Activated naive CD4-positive, alpha-beta T cell (primary cell): ENCODE measurements at places on chromosomes 2 and 18.

GRCh38 chr2:177020524-177021119 is 192.0 kb upstream of the HNRNPA3 start:
- DNase-seq = no peak

GRCh38 chr2:888906-889566 is 61.6 kb upstream of the SNTG2 start:
- no peak for DNase-seq

GRCh38 chr2:185433824-185434223 is 304.8 kb upstream of the FSIP2 start:
- no peak for DNase-seq

DNA sequence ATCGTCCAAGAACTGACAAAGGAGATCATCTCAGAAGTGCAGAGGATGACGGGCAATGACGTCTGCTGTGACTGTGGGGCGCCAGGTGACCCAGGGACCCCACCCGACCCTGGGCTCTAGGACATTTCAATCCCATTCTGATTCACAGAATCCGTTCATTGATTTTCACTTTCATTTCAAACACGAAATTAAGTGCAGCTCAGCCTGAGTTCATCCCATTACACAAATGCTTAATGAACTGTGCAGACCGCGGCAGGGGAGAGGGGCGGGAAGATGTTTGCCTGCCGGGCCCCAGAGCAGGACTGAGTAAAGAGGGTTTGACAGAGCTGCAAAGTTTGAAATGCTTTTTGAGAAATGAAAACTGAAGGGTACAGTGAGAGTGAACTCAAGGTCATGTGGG is 67.1 kb downstream of the ITGB1BP1 start:
- no peak for DNase-seq

DNA sequence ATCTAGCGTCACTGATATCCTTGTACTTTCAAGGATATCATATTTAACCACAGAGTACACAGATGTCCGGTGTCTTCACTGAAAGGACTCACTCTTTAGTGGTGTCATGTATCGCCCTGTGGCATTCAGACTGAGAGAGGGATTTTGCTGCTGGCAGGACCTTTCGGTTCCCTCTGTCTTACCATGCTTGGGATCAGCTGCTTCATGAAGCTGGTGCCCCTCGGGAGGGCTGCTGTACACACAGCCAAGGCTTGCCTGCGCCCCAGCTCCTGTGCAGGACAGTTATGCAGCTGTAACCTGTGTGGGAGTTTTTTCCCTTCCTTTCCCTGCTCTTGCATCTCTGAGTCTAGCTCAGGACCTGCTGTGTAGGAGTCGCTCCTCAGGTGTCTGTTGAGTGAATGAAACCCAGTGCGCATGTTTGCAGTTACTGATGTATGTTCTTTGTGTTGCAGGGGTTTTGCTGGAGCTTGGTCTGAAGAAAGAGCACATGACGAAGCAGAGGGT is 64.4 kb downstream of the GREB1 start:
- DNase-seq = no peak

DNA sequence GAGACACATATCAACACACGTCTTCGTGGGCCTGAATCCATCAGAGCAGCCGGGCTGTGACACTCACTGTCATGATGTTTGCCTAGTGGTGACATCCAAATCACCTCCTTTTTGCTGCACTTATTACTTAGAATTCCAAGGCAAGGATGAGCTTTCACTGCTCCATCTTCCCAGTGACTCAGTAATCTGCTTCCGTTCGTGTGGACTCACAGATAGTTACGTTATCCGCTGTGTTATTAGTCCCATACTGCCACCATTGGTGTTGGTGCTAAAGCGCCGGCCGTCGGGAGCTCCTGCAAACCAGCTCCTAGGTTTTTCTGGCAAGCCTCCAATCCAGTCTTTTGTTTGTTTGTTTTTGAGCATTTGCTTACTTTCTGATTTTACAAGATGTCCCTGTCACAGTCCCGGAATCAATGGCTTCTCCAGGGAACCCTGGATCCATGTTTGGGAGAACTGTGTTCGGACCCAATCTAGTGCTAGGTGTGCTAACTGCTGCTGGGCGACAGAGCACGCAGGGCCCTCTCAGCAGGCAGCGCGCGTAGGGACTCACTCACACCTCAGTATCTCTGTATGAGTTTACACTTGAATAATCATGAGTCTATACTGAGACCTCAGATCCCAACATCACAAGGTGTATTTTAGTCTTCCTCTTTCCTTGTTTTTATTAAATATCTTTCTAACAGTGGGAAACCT is 42.6 kb downstream of the HDAC4 start:
- DNase-seq = no peak

DNA sequence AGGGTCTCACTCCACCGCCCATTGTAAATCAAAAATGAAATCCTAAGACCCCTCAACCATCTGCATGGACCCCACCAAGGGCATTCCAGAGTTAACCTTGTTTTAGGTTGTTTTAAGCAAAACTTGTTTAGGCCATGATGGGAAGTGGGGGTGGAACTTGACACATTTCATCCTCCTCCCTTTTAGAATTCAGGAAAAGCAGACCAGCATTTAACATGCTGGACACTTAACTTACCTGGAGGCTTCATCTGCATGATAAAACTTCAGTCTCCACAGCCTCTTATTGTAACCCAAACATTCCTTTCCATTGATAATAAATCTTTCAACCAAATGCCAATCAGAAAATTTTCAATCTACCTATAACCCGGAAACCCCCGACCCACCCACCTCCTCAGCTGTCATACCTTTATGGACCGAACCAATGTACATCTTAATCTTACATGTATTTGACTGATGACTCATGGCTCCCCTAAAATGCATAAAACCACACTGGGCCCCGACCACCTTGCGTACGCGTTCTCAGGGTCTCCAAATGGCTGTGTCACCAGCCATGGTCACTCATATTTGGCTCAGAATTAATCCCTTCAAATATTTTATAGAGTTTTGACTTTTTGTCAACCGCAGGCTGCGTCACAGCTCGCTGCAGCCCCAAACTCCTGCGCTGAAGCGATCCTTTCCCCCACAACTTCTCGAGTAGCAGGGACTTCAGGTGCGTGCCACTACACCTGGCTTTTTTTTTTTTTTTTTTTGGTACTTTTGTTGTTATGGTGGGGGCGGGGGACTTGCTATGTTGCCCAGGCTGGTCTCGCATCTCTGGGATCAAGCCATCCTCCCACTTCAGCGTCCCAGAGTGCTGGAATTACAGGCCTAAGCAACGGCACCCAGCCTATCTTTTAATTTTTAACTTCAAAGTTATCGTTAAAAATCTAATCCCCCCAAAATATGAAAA is 917 bp downstream of the MPPE1 start:
- DNase-seq = no peak

DNA sequence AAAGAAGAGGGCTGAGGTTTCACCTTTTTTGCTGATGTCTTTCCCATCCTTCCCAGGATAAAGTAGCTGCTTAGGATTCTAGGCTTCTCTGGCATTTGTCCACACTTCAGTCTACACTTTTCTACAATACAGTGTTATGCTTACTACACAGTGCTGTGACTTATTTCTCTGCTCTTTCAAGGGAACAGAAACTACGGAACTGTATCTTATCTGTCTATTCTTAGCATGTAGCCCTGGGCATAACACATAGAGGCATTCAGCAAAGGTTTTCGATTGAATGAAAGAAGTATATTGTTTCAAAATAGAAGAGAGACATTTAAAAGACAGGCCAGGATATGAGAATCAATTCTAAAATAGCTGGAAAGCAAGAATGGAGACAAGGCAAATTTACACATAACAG is 110.9 kb downstream of the ARHGEF33 start:
- DNase-seq = no peak

GRCh38 chr2:120331903-120332302 is 14.0 kb upstream of the INHBB start:
- no peak for DNase-seq

- DNase-seq = no peak
Observed at GRCh38 chr2:38866773-38867443, 8.8 kb downstream of the DHX57 start.

DNA sequence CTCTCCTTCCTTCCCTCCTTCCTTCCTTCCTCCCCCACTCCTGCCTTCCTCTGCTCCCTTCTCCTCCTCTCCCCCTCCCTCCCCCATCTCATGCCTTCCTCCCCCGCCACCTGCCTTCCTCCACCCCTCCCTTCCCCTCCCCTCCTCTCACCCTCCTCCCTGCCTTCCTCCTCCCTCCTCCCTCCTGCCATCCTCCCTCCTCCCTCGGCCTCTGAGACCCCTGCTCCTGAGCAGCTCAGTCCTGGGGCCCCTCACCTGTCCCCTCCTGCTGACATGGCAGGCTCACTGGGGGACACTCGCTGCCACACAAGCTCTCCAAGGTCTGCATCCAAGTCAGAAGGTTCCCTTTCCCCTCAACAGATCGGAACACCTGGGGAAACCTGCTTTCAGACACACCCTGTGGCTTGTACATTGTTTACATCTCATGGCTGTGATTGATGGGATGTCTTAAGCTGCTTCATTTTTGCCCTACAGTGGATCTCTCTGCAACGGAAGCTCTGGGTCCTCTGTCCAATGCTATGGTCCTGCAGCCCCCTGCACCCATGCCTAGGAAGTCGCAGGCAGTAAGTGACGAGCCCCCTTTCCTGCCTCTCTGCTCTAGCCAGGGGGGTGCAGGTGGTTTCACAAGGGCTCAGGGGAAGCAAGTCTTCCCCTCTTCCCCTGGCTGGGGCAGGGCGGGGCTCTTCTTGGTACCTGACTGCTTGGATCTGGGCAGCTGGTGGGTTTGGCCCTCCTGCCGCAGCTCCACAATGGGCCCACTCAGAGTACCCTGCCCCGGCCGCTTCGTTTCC is 22.9 kb downstream of the ITGB1BP1 start:
- no peak for DNase-seq
